ENCODE measurements at places on chromosomes 4 and X.

DNA sequence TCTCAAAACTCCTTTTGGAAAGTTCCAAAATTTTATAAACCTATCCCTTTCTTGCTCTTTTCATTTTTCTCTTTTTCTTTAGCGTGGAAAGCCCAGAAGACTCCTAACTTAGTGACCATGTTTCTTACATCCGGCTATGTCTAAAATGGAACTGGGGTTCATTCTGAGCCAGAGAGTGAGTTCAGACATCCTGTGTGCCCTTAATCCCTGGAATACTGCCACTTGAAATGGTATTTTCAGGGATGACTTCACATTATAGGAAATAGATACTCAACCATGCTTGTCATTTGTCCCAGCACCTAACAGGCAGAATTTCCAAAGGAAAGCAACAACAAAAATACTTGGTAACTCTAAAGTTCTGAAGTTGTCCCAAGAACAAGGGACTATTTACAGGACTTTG is 379.6 kb downstream of the ARHGAP24 start:
- no peak for DNase-seq

DNA sequence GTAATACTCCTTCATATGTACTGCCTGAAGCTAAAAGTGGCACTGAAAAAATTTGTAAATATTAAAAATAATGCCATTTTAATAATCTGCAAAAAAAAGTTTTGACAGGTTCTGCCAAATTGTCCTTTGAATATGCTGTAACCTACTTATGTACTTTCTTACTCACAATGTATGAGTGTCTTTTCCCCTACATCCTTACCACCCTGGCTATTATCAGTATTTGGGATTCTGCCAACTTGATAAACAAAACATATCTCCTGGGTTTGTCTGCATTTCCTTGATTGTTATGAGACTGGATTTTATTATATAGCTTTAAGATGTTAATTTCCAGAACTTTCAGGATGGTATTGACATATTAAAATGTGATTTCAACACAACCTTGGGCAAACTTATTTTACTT is 187.9 kb downstream of the CHM start:
- no peak for DNase-seq

DNA sequence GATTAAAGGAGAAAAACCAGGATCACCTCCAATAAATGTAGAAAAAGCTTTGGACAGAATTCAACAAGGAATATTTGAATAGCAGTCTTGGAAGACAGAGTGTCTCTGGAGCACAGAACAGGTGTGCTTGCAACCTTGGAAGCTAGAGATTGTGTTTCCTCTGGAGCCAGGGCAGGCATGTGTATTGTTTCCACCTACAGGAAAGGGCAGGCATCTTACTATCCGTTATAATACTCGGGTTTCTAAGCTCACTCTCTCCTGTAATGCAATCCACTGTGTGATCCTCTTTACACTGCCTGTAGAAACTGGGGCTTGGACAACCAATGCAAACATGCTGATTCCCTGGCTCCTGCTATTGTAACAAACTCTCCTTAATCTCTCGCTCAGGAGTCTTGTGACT is 14.4 kb downstream of the CCDC110 start:
- DNase-seq, result no peak

DNA sequence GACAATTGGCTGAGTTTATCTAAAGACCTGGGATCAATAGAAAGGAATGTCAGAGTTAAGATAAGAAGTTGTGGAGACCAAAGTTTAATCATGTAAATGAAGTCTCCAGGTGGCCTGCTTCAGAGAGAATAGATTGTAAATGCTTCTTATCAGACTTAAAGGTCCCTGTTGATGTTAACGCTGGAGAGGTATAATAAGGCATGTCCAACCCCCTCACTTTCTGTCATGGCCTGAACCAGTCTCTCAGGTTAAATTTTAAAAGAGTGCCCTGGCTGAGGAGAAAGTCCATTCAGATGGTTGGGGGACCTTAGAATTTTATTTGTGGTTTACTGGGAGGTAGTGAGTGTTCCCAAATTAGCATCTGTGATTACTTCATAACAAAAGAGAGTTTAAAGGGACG is 86.7 kb downstream of the AKAP4 start:
- no peak for DNase-seq

DNA sequence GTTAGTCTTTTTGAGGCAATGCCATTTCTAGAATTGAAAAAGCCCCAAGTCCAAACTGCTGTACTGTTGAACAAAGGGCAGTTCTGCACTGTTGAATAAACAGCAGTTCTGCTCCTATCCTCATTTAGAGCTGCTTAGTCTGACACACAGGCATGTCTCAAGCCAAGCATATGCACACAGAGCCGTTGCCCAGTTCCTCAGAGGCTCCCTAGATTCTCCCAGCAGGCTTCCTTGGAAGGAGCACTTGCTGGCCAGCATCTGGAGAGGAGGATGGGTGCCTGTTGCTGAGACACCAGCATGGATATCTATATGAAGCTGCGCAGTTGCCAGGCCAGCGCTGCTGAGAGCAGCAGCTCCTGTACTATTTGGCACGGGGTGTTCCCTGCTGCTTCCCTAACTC is 138.3 kb upstream of the USP38 start:
- DNase-seq, result no peak

DNA sequence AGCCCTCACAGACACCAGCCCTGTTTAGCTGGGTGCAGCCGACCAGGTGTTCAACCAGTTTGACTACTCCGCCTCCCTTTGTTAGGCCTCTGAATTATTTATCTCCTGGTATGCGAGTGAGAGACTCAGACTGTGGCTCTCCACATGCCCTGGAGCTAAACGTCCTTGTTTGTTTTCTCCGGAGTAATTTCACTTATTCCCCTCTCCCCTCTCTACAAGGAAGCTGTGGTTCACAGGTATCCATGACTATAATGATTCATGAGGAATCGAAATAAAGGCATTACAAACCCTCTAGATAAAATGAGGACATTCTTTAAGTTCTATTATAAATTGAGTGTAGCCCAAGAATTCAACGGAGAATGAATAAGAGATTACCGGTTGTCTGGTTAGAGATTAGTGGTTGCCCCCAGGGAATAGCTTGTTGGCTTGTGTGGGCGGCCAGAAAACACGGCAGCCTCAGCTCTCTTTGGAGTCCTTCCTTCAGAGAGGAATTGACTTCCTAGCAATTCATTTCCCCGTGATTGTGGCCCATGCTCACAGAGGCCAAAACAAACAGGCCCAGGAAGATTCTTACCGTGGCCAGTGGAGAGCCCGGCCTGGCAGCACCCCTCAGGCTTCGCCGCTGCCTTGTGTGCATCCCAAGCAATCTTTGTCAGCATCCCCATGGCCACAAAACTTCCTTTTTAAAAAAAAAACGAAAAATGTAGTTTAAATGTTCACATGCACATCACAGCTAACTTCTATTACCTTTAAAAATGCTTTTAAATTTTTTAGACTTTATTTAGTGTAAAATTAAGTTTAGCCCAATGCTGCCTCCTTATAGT is 60.2 kb upstream of the CBR4 start:
- DNase-seq, result no peak

- no peak for DNase-seq
Measured at GRCh38 chr4:2092669-2093053, 33.5 kb downstream of the NAT8L start.

DNA sequence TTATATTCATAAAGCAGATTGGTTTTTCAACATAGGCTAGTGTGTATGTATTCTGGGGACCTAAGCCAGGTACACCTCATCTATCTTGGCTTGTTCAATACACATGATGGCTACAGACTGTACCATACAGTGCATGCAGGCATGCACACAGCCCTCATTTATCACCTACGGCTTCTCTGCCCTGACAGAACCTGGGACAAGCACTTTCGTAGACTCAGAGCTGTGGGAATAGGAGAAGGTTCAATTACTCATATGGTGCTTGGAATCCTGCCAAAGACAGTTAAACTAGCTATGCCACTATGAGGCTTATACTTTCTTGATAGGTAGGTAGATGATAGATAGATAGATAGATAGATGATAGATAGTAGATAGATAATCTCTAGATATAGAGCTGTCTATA is 457.2 kb downstream of the GALNTL6 start:
- no peak for DNase-seq

Measured in activated naive CD4-positive, alpha-beta T cell treated with anti-CD3 and anti-CD28 coated beads for 36 hours (primary cell).